ENCODE measurements at places on chromosomes 12 and 14.

DNA sequence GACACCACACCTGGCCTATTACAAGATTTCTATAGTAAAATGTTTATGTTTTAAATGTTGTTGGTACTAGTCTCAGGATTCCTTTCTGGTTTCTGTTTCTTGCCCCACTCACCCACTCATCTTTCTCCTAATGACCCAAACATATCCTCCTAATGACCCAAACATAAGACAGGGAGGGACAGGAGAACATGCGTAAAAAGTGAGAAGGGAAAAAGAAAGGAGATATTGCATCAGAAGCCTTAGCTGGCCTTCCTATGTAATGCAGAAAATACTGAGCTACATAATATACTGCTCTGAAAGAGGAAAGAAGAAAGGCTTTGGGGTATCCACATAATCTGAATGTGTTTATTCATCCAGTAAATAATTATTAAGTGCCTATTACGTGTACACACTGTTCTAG, 104.6 kb upstream of the GPHB5 start:
- no peak for DNase-seq

GRCh38 chr12:80041071-80041470, 58.3 kb upstream of the OTOGL start:
- DNase-seq, result no peak

DNA sequence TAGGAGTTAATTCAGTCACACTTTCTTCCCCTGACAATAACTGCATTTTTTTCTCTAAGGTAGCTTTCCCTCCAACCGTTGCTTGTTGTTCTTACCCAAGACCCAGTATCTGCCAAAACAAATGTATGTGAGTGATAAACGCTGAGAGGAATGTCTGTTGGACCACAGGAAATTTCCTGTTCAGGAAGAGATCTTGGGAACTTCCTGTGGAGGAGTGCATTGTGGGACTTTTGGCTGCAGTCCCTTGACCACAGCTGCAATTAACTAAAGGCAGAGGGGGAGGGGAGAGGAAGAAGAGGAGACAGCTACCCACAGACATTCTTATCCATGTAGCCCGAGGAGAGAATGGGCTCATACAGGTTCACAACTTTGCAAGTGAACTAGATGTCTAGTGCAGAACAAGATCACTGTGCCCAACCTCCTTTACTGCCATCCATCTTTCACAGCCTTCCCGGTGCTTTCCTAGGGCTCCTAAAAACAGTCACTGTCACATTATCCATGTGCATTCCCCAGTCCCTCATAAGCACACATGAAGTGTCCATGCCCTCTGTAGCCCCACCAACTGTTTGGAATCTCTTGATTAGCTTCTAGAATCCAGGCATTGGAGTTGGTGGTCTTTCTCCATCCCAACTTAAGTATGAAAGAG, 149.5 kb downstream of the ETV6 start:
- DNase-seq, result no peak

GRCh38 chr12:124506145-124506831, 61.1 kb downstream of the NCOR2 start:
- DNase-seq, result no peak

DNA sequence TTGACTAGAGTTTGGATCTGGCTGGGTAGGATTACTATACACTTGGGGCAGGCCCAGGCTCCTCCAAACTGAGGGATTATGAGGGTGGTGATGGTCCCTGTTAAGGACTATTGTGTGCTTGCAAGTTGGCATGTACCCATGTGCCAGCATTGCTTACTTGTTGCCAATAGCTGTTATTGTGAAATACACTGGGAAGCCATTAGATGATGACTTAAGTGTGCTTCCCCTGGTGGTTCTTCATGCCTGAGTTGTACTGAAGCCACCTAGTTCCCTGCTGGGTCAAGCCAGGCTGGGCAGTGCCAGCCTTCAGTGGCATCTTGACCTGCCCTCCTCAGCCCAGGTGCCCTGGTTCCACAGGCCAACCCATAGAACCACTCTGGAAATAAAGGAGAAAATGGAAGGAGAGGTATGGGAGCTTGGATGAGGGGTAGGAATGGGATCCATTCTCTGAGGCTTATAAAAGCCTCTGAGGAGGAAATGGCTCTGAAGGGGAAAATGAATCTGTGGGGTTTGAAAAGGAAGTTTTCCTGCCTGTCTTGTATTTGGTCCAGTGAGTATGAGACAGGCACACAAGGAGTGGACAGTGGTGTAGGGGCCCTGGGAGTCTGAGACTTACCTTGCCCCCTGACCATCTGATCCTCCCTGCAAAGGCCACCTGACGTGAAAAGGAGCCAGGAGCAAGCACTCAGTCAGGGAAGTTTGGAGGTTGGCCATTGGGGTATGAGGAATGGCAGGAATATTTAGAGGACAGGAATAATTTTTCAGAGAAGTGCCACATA, 724 bp downstream of the LTB4R start:
- DNase-seq, result no peak

GRCh38 chr12:72179841-72180240, 92.3 kb upstream of the TRHDE start:
- no peak for DNase-seq

DNA sequence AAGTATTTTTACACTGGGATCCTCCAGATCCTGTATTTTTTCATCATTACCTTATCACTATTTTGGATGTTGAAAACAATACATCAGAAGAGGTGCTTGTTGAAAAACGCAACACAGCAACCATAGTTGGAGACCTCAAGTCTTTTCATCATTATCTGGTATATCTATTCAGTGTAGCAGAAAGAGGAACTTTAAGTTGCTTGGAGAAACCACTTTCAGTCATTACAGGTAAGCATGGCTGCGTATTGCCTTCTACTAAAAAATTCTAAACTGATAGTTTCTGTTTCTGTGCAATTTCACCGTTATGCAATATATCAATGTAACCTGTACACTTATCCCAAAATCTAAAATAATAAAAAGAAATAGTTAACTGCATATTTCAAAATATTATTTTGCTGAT, 32.2 kb upstream of the PTPRQ start:
- DNase-seq, result no peak

GRCh38 chr14:51095854-51096823, 1.2 kb upstream of the TRIM9 start:
- DNase-seq, result no peak

DNA sequence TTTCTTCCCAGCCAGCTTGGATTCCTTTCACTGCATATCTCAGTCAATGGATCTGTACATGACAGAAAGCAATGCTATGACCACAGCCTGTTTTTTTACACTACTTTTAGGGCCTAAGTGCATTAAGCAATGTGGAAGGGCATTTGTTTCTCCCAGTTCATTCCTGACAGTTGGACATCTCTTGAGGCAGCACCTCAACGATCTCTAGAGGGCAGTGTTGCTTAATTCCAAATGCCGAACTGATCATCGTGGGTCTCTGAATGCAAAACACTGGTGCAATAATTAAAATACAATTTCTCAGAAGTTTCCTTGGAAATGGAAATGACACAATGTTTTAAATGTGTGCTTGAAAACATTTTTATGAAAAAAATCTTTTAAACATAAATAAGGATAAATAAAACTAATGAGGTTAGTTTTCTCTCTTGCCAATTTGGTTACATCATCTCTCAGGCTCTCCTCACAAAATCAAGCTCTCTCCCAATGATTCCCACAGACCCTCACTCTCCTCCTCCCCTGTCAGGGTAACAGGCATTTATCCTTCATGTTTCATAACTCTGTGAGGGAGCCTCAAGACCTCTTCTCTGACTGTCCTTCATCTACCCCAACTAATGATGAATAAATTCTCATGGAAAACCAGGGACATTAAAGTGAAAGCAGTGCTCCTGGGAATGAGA, 192.4 kb upstream of the SLC16A7 start:
- DNase-seq, result no peak

GRCh38 chr12:27913999-27914614, 58.4 kb downstream of the PTHLH start:
- DNase-seq, result no peak

- DNase-seq, result no peak
These were observed 193.6 kb upstream of the NUDT4 start for GRCh38 chr12:93183940-93184671.

DNA sequence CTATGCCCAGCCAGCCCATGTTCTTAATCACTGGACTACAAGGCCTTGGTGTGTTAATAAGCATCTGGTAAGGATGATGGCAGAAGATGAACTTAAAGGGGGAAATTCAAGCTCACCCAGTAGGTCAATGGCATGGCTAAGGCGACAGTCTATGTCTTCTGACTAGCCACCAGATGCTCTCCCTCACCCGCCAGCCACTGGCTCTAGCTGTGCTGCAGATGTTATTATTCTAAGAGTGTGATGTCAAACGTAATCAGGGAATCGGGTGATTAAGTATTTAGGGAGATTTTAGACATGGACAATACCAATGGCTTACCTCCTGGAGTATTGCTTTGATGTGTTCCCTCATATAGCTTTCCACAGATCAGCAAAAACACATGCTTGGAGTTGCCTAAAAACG, 39.2 kb upstream of the MAX start:
- no peak for DNase-seq

DNA sequence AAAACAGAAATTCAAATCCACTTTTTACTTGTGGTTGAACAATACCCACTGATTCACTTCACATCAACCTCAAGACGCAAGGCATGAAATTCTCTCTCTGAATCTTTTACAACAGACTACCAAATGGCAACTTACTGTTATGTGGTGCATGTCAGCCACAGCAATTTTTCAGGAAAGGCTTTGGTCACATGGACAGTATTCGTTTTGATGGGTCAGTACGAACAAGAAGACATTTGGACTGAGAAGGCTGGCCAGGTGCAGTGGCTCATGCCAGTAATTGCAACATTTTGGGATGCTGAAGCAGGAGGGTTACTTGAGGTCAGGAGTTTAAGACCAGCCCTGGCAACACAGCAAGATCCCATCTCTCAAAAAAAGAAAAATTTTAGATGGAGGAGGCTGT, 144.0 kb downstream of the SEC23A start:
- DNase-seq, result no peak

- DNase-seq, result no peak
These were observed 17.4 kb downstream of the CLEC4C start for GRCh38 chr12:7729746-7730145.

- no peak for DNase-seq
These were observed 105.4 kb downstream of the PAPLN start for GRCh38 chr14:73342670-73343069.

GRCh38 chr14:23114120-23114458, 5.0 kb downstream of the CEBPE start:
- no peak for DNase-seq

- no peak for DNase-seq
These were observed 228.1 kb downstream of the CHST11 start for GRCh38 chr12:104684884-104685283.

GRCh38 chr14:82528016-82528415, 994.4 kb upstream of the SEL1L start:
- no peak for DNase-seq

DNA sequence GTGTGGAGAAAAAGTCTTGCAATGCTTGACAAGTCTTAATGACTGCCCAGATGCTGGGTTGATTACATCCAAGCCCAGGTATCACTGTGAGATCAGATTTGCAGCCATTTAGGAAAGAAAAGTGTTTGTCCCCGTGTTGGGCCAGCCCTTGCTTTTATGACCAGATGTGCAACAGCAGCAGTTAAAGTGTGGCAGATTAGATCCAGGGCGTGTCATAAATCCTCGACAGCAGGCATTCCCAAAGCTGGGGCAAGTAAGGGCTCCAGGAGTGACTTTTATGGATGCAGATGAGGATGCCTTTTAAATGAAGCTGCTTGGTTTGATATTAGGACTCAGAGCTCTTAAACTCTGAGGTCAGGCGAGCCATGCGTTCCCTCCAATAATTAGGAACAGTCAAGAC, 1.7 kb downstream of the SMOC1 start:
- no peak for DNase-seq

- DNase-seq, result no peak
These were observed 1.6 kb downstream of the ANHX start for GRCh38 chr12:133233993-133234564.

GRCh38 chr12:57545809-57546437, 1.1 kb downstream of the DCTN2 start:
- DNase-seq, result no peak

- DNase-seq, result no peak
These were observed 56.1 kb downstream of the EPS8 start for GRCh38 chr12:15733136-15733535.

DNA sequence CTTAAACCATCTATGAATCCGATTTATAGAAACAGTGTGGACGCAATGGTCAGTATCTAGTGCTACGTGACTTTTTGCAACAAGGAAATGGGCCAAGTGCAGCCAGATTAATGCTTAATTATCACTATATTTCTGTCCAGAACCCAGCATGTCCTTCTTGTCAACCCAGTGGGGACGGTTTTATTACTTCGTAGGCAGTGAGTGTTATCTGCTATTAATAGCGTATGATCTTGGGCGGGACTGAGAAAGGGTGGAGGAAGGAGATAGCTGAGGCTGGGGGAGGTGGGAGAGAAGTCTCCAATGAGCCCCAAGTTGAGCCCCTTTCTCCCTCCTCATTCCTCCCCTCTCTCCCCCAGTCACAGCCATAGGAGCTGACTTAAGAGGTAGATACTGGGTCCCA, 59.7 kb upstream of the FAM222A start:
- DNase-seq, result no peak

- DNase-seq, result no peak
These were observed 237.2 kb downstream of the TTC8 start for GRCh38 chr14:89061696-89062095.

DNA sequence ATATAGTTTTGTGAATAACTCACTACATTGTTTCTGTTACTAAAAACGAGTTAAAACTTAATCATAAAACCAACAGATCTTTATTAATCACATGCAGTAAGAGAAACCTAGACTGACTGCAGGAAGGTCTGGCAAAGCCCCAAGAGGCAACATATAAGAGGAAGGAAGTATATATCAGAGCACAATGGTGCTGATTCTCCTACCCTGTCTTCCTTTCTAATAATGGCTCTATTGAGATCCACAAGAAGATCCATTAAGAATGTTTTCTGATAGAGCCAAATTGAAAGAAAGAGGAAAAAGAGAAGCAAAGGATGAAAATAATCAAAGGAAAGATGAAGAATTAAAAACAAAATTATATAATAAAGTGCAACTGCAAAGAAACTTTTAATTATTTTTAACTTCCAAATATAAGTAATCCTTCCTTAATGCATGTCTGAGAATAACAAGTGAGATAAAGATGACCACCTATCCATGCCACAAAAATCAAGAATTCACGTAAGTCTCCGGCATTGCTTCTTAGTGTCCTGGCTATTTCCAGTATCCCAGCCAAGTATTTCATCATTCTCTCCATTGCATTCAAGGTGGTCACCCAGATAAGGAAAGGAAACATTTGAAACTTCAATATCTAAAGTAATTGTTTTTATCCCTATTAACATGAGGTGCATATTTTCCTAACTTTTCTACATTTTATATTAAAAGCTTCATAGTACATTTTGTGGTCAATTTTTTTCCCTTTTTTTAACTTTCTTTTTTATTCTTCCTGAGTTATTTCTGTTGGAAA, 62.2 kb downstream of the SOX5 start:
- DNase-seq, result no peak

Data from stimulated activated CD4-positive, alpha-beta T cell treated with anti-CD3 and anti-CD28 coated beads, TNF-alpha, amount 100 ng/mL, for 4 hours (primary cell).